Activated CD8-positive, alpha-beta memory T cell treated with anti-CD3 and anti-CD28 coated beads for 24 hours (primary cell): ENCODE measurements at places on chromosomes 2 and 18.

- DNase-seq: no peak
Observed at GRCh38 chr2:190408538-190409271, 550 bp downstream of the MFSD6 start.

DNA sequence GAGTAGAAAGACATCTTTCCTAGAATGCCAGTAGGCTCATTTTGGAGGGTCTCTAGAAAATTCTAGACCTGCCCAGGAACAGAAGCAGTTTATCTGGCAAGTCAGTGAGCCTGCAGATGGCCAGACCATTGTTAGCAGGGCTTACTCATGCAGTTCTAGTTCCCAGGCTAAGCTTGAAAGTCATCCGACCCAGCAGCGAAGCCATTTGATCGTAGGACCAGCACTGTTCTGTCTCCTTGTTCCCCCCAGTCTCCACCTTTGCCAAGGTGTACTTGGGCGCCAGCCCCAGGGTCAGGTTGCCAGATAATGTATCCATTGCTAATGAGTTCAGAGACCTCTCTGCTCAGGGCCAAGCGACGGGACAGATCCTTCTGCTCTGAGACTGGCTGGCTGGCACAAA lies 70.1 kb downstream of the EPAS1 start:
- no peak for DNase-seq

DNA sequence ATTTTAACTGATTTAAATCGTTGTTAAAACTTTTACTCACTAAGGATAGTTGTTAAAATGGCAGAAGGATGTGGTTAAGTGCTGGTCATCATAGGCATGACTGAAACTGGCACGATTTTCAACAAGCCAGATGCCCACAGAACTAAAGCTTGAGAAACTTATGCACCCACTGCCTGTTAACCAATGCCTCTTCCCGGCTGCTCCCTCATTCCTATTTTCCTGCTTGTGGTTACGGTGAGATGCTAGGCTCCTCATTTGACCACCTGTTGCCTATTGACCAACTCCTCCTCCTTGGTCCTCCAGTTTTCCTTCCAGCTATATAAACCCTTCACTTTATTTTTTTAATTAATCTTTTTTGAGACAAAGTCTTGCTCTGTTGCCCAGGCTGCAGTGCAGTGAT lies 238.7 kb downstream of the TFCP2L1 start:
- no peak for DNase-seq

DNA sequence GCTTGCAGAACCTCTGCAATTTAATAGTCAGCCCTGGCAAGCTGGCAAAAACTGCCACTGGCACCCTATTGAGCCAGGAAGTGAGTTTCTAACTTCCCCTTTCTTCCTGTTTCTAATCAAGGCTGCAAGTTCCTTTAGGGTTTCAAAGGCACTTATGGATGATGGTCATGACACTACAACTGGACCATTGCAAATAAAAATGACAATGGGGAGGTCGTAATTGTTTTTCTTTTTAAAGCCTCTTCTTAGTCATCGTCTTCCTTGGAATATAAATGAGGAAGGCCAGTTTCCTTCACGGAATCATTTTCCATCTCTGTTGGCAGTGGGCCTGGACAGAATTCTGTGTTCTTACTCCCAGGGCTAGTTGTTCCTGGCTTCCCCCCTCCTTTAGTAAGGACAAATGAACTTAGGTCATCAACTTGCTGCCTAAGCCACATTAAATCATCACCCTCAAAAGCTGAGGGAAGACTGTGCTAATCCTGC lies 35.8 kb downstream of the SH3RF3 start:
- no peak for DNase-seq

- no peak for DNase-seq
Observed at GRCh38 chr2:236940916-236941520, 144.7 kb upstream of the COPS8 start.

DNA sequence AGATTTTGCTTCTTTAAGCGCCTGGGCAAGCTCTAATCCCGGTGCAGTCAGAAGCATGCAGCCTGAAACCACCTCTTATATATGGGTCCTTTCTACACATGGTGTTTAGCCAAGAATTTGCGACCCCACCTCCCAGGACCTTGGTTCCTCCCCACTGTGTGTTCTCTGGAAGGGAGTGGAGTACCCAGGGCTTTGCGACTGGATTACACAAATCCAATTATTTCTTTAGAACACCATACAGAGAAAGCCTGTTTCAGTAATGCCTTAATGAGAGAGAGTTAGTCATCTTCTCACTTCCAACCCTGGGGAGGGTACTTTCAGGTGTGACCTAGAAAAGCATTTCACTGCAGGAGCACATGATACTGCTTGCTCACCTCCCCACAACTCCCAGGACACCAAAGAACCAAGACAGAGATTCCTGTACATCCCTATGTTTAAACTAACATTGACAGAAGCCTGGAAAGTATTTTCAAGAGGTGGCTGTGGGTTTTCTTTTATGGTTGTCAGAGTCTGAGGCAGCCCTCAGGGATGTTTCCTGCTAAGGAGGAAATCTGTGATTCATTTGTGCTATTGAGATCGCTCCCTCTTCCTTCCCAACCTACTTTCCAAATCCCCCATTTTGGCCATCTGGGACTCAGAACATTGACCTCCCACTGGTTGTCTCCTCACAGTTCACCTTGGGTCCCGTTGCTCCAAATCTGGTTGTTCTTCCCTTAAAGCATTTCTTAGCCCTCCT lies at the start of gene CAPN14:
CAPN14 (minus strand) TSS at position 51 of the 736 bp plus-strand sequence. CDS start 12,068 bp downstream, outside the sequence.
- DNase-seq: peak; percentile 35

DNA sequence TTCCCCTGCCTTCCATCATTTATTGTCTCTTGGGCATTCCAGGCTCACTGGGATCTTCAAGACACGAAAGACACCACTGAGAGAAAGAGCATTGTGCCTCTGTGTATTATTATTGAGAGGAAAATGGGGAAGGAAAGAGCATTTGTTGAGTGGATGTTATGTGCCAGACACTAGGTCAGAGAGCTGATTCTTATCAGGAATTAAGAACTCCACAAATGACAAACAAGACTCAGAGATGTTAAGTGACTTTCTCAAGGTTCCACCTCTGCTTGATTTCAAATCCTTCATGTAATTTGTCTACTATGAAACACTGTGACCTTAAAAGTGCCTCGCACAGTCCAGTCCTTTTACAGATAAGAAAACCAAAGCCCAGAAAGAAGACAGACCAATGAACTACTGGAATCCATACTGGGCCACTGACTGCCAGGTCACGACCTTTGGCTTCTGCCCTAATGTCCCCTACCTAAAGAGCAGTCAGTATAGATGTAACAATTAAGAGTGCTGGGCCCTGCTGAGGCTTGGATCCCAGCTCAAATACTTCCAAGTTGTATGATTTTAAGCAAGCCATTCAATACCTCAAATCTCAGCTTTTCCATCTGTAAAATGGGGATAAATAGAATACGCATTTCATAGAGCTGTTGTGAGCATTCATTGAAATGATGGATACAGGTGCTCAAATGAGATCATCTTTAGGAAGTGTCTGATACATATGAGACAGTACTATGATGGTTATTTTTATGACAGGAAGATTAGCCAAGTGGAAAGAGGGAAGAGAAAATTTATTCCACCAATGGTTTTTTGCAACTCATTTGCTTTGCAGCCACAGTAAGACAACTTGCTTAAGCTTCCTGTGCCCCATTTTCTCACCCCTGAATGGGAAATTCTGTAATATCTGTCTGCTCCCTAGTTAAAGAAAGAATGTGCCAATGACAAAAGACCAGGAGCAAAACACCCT lies 10.9 kb downstream of the KLF7 start:
- no peak for DNase-seq

- DNase-seq: no peak
Observed at GRCh38 chr2:206211657-206212255, 52.1 kb downstream of the EEF1B2 start.

DNA sequence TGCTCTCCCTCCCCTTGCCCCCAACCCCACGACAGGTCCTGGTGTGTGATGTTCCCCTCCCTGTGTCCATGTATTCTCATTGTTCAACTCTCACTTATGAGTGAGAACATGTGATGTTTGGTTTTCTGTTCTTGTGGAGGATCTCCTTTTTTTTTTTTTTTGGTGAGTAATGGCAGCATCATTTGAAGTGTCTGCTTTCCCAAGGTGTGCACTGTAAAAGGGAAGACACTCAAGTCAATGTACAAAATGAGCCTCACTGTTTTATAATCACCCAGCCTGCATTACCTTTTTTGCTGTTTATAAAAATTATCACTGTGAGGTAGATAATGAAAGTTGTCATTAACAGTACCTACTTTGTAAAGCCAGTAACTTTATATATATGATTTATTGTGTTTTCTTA lies 56.9 kb downstream of the INSIG2 start:
- no peak for DNase-seq

DNA sequence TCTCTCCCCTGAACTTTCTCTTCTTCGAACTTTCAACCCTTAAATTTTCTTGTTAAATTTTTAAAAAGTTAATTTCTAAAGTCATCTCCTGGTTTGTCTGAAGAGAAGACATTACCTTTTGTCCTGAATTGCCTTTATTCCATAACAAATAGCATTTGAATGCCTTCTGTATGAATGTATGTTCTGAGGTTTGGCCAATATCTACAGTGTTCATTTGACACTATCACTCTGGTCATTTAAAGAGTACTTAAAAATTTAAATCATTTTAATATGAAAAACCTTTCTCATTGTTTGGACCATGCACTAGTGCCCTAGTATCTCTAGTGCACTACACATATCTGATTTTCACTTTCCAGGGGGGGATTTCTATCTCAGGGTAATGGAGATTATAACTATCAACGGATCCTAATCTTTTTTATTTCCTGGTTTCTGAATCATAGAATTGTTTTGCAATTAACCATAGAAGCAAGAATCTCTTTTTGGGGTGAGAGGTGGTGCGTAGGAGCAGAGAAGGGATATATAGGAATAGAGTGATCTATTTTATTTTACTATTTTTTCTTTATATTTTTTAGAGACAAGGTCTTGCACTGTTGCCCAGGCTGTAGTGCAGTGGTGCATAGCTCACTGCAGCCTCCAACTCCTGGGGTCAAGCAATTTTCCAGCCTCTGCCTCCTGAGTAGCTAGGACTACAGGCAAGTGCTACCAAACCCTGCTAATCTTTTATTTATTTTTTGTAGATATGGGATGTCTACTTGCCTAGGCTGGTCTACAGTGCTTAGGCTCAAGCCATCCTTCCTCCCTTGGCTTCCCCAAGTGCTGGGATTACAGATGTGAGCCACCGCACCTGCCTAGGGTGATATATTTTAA lies 25.5 kb downstream of the TANC1 start:
- no peak for DNase-seq

DNA sequence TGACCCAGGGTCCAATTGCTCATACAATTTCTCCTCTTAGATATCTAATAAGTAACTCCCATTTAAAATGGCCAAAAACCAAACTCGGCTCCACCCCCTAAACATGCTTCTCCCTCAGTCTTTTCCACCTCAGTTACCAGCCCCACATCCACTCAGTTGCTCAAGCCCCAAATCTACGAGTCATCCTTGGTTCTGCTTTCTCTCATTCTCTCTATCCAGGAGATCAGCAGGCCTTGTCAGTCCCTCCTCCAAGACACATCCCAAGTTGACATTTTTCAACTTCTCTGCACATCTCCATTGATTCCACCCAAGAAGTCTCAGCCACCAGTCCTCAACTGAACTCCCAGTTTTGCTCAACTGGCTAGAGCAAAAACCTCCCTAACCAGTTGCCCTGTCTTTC lies 40.5 kb upstream of the RTN4 start:
- DNase-seq: no peak

- DNase-seq: no peak
Observed at GRCh38 chr2:26532301-26533250, 54.7 kb upstream of the OTOF start.

- no peak for DNase-seq
Observed at GRCh38 chr2:206482633-206483032, 39.3 kb downstream of the ADAM23 start.

DNA sequence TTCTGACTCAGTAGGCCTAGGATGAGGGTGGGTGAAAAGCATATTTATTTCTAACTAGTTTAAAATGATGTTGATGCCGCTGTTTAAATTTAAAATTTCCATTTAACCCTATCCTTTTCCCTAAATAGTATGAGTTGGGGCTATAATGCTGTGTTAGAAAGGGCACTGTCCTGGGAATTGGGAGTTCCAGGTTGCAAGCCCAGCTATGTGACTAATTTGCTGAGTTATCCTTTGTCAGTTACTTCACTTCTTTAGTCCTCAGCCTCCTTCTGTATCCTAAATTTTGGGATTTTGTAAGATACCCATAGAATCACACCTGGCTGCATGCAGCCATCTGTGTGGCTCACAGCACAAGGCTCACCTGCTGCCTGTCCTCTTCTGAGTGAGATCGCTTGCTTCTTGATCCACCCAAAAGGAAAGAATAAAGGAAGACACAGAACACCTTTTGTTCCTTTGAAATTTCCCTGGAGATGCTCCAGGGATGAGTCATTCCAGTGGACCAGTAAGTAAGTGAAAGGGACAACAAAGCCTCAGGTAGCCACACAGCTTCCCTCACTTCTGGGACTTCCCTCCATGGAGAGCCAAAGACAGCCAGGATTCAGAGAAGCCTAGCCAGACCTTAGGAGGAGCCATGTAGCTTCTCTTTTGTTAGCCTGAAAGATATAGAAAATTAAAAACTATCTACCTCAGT lies 97.2 kb downstream of the DTNA start:
- DNase-seq: no peak

GRCh38 chr2:221629468-221629867 lies 57.4 kb upstream of the EPHA4 start:
- DNase-seq: no peak

DNA sequence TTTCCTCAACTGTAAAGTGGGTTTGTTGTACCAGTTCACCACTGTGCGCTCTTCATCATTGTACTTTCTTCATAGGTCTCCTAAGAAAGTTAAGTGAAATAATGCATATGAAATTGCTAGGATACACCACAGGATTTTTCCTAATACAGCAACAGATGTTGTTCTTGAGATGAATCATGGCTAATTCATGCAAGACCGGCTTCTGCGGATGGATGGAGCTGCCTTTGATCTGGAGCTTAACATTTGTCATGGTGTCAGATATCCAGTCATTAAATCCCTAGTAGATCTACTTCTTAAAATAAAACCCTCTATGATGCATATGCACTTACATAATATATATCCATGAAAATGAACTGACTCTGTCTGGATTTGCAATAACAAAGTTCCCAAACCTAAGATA lies 114.1 kb downstream of the COL6A3 start:
- DNase-seq: no peak

GRCh38 chr2:88808083-88808482 lies 116.6 kb downstream of the RPIA start:
- no peak for DNase-seq

- DNase-seq: no peak
Observed at GRCh38 chr2:44929159-44929734, 12.3 kb upstream of the SIX3 start.

- DNase-seq: peak; percentile 53
Observed at GRCh38 chr2:128263902-128264331, 54.8 kb downstream of the HS6ST1 start.

GRCh38 chr18:41972067-41972925 lies 17.3 kb downstream of the PIK3C3 start:
- DNase-seq: no peak

GRCh38 chr18:66129248-66129647 lies 378.4 kb downstream of the CDH7 start:
- no peak for DNase-seq

- no peak for DNase-seq
Observed at GRCh38 chr2:150853263-150853662, 365.8 kb upstream of the RND3 start.
